ENCODE measurements at places on chromosomes 12 and 14.

- DNase-seq: no peak
These were observed 228.9 kb upstream of the AMIGO2 start for GRCh38 chr12:47308672-47309071.

DNA sequence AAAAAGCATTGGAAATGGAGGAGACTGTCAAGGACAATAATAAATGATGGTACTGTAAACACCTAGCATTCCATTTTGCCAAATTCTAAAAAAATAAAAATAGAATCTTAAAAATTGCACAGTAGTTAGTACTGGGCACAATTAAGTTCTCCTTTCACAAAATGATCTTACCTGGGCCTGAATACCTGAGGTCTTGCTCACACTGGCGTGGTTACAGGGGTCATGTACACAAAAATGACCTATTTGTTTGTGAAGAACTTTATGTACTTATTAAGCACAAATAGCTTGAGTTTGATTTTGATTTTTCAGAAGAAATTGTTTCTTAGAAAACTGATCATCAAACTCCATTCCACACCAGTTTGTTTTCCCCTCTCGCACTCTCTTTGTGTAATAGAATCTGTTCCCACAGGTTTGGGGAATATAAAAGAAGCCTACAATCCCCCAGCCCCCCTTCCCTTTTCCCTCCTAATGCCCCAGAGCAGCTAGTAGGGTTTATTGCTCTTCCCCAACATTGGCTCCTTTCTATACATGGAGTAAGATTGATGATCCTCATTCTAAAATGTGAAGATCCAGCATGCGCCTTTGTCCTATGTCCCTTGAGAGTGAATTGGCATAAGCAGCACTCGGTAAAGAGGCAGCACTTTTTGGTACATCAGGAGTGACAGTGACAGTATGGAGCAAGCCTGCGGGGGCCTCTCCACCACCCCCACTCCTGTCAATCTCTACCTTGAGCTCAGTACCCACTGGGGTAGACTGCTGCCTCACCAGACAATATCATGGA is 204.3 kb downstream of the ASCL1 start:
- no peak for DNase-seq

DNA sequence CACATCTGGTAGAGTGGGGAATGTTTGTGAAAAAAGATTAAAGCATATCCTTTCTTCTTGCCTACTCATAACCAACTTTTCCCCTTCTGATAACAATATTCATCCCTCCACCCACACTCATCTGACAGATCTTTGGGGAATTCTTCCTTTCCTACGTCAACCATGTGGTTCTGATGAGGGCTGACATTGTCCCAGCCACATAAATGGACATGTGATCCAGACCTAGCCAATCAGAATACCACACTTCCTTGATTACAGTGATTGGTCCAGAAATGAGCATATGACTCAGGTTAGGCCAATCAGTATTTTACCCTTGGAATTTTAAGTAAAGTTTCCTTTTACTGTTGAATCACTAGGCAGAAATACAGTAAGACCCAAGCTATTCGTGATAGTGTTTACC is 58.9 kb downstream of the GPR65 start:
- no peak for DNase-seq

DNA sequence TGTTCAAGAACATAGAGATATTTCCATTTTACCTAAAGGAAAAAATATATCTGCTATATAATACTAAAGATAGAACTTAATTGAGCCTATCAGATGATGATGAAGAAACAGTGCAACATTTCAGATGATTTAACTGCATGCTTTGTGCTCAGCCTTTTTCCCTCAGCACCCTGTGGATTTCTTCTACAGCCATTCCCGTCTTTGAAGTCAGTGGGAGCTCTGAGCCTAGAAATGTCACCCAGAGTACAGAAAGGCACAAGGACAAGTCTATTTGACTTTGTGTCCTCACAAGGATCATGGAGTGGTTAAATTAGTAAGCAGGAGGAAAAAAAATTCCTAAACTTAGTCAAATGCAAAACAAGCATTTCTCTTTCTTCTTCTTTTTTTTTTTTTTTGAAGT is 994.0 kb upstream of the FLRT2 start:
- no peak for DNase-seq

- no peak for DNase-seq
These were observed 33.4 kb upstream of the TMTC1 start for GRCh38 chr12:29816874-29817725.

DNA sequence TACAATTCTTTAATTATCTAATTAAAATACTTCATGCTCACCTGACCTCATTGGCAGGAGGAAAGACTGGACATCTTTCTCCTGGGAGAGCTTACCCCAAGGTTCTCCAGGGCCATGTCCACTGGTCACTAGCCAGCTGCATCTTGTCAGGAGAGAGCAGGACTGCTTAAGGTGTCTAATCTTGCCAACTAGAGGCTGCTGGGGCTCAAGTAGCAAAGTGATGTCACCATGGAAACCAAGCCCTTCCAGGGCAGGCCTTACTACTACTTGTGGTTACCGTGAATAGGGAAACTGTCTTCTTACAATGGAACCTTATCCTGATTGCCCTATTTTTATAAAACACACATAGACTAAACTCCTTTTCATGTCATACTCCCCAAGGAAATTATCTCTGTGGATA is 376.4 kb downstream of the SNAPC1 start:
- DNase-seq: no peak

DNA sequence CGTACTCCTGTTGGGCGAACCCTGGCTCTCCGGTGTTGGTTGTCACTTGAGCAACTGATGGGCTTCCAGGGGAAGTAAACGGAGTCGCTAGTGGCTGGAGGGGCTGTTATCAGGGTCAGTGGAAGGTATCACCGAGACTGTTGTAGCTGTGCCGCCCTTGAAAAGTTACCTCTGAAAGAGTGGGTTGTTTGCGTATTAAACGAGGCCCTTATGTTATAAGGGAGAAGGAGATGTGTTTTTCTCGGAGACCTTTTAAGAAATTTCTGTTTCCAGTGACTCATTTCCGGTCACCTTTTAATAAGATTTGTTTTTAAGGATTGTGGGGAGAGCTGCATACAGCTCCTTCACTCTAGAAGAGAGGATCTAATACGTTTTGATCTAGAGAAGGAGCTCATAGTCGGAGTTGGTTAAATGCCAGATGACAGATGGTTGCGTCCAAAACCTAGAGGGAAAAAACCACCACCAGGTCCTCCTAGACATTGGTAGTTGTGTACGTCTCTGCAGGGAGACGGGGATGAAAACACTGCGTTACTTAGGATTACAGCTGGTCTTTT is 750 bp upstream of the DBX2 start:
- DNase-seq: no peak

DNA sequence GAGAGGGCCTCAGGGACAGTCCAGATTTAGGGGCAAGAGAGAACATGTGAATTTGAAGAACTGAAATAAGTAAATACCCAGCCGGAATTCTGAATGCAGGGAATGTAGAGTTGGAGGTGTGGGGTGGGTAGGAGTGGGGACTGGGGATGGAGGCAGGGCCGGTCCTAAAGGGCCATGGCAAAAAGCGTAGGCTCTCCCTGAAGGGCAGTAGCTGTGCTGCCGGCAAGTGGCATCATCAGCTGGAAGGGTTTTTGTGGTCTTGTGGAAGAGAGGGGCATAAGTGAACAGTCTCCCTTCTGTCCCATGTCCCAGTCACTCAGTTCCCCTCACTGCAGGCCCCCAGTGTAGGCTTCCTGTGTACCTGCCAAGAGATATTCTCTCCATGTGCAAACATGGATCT is 104.6 kb downstream of the GCH1 start:
- DNase-seq: no peak

DNA sequence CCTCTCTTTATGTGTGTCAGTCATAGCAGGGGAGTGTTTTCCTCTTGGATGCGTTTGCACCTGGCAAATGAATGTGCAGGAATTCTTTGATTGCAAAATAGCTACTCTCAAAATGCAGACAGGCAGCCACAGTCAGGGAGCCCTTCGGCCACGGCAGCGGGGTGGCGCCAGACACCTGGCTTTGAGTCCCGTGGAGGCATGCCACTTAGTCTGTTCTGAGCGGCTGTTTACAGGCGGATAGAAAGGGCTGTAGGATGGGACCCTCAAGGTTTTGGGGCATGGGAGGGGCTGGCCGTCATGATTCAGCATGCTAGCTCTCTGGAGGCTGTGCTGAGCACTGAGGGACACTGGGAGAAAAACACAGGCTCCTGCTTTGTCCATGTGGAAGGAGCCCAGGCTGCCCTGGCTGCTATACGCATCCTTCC is 117.1 kb downstream of the SLC25A47 start:
- no peak for DNase-seq

- no peak for DNase-seq
These were observed 8.7 kb upstream of the GPR19 start for GRCh38 chr12:12704593-12705230.

GRCh38 chr14:95519699-95520098 is 3.2 kb upstream of the SYNE3 start:
- DNase-seq: no peak

GRCh38 chr12:95480230-95480629 is 6.3 kb downstream of the METAP2 start:
- DNase-seq: no peak

GRCh38 chr14:76715101-76715500 is 46.2 kb upstream of the VASH1 start:
- DNase-seq: no peak

- no peak for DNase-seq
These were observed 92.4 kb downstream of the RPS6KA5 start for GRCh38 chr14:90968025-90968424.

DNA sequence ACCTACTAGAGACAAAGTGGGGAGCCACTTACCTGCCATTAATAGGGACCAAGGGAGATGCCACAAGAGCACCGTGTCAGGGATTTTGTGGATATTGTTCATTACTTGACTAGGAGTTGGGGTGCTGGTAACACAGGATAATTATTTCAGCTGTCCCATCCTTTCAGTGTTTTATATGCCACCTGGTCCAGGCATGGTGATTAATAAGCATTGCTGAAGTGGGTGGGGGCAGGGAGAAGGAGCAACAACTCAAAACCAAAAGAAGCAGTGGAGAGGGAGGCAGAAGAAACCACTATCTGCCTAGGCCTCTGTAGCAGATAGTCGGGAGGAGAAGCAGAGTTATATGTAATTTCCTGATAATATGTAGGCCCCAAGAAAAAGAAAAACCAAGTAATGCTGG is 184.6 kb downstream of the NPAS3 start:
- DNase-seq: no peak

DNA sequence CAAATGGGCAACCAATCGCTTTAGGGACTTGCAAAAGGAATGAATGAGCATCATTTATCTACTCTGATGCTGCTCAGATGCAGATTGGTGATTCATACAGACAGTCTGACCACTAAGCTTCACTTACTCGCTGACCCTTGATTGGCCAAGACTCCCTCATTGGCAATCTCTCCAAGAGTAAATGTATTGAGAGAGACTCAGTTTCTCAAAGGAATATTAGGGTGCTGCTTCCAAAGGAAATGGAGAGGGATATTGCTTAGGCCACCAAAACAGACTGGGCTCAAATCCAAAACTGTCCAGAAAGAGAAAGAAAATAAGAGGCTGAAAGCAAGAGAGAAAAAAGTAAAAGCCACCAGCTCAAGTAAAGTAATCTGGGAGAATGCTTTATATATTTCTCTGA is 785.2 kb downstream of the GALC start:
- DNase-seq: no peak

DNA sequence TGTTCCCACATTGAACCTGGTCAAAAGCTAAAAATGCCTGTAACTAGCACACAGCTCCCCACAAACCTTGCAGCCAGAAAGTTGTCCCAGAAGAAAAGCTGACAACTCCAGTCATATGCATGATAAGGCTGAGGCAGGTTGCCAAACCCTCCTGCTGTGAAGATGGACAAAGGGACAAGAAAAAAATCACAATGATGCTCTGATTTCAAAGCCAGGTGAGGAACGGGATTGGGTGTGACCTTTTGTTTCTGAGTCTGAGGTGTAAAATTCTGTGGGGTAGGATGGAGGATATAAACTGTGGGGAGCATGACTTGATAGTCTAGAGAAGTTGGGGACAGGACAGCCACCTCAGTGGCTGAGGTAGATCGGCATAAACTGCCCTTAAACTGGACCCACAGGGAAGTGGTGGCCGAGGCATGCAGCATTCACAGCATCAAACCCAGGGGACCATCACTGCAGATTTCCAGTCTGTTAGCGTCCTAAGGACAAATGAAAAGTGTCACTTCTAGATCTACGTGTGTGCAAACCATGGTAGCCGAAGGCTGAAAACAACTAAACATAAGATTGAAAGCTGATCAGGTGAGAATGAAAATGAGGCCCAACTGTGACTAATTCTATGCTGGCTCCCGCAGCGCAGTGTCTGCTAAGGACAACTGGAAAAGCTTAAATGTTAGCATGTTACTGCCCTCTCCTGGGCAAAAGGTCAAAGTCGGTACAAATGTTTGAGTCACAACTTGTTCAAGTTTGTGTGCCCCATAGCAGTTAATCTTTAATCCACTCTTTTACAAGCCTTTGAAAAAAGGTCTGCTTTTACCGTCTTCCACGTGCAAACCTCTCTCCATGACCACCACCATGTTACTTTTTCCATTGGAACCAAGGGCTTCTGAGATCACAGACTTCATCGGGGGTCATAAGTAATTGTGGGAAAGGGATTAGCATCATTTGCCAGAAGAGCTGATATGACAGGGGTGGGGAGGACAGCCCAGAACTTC is 39.8 kb downstream of the GRIN2B start:
- no peak for DNase-seq

- no peak for DNase-seq
These were observed 8.8 kb downstream of the AICDA start for GRCh38 chr12:8603856-8604255.

DNA sequence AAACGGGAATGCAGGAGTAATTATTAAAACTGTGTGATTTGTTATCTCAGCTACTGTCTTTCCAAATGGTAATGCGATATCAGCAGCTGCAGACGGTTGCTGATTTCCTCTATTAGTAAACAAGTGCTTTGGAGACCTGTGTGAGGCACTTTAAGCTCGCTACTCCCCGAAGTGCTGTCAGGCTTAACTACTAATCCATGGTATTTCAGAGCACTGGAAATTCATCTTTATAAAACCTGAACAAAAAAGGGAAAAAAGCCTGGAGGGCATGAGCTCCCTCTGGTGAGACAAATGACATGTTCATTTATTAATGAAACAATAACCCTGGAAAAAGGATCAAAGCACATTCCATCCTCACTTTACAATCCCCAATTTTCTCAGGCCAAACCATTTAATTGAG is 143.6 kb upstream of the OTX2 start:
- DNase-seq: no peak

DNA sequence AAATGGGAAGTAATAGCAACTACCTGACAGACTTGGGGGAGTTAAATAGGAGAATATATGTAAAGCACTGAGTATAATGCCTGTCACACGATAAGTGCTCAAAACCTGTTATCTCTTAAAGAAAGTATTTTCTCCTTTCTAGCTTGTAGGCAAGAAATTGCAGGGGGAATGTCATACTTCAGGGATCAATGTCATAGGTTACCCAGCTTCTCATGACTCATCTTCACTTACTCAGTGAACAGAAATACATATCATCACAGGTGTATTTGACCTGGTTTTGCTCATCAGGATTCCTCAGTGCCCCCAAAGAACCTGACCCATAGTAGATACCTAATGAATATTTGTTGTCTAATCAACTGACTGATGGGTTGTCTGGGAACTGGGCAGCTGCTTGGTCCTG is 285.0 kb upstream of the ATP2B1 start:
- no peak for DNase-seq
